Cardiac ventricle fibroblast (primary cell): ENCODE measurements at places on chromosomes 11 and 22. TPM values are rescaled to one million over a fixed set of nuclear protein-coding genes. Genes with fewer than 3 reads are reported as not detected.

HMGXB4 gene
- total RNA-seq, result 15.0 and 17.1 TPM in 2 replicates

ZNRF3 gene
- total RNA-seq, result 3.7 and 5.1 TPM in 2 replicates

DAGLA gene
- 1.6 TPM in 2 replicates for total RNA-seq

C11orf91 gene
- not detected in 2 replicates for total RNA-seq

SLC22A6 gene
- not detected in 2 replicates for total RNA-seq

MFRP gene
- 0.12 TPM in 1 of 2 replicates, not detected in the other for total RNA-seq

HEPN1 gene
- not detected in 2 replicates for total RNA-seq

NEFH gene
- 0.94 and 1.7 TPM in 2 replicates for total RNA-seq
